Right ventricle myocardium inferior (tissue), 1 donor: ENCODE measurements at places on chromosomes 6 and 20. TPM values are rescaled to one million over a fixed set of nuclear protein-coding genes. Genes with fewer than 3 reads are reported as not detected.
A peak's percentile ranks its signal among the peaks of the same experiment; 100 is the strongest.

DNA sequence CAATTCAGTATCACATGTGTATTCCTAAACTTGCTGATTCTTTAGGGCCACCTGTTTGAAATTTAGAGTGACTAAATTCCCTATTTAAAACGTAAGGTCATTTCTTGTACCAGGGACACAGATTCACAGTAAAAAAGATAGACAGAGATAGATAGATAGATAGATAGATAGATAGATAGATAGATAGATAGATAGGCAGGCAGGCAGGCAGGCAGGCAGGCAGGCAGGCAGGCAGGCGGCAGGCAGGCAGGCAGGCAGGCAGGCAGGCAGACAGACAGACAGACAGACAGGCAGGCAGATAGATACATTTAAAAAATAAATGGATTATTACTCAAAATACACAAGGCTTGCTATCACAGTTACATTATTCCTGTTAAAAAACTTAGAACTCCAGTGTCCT lies 54.2 kb downstream of the AGPAT4 start:
- DNase-seq = no peak

DNA sequence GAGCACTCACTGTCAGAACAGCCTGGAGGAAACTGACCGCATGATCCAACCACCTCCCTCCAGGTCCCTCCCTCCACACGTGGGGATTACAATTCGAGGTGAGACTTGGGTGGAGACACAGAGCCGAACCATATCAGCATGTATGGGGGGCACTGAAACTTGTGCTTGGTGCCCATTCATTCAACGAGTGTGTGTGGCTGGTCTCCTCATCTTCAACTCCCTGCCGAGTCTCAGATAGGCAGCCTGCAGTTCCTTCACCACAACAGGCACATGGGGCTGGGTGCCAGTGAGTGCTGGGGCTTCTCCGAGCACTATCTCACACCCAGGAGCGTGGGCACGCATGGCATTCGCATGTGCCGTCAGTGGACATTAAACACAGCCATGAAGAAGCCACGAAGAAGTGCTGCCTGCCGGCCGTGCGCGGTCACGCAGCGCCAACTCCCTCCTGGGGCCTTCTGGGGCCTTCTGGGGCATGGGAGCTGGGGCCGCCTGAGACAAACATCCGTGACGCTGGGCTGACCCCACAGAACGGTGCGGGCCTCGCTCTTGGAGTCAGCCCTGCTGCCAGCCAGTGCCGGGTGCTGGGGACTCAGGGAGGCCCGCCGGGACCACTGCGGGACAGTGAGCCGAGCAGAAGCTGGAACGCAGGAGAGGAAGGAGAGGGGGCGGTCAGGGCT lies 714 bp upstream of the RTEL1 start:
- no peak for DNase-seq

DNA sequence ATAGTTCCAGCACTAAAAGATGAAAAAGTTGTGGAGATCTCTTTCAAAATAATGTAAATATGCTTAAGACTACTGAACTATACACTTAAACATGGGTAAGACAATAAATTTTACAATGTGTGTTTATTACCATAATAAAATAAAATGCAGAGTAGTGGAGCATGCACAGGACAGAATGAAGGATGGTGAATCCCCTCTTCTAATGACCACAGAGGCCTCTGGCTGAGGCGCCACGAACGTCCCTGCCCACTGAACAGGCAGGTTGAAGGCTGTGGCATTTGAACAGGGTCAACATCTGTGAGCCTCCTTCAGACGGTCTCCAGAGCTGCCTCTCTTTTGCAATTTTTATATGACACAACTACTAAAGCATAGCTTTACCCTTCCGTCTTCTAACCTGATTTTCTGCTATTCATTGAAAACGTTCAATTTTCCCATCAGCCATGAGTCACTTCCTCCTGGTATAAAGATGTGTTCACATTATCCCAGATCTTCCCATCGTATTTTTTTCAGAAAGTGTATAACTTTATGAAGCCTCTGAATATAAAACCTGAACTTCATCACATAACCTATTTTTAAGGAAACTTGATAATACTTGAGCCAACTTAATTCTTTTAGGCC lies 37.8 kb downstream of the ADGRF4 start:
- DNase-seq = no peak

DNA sequence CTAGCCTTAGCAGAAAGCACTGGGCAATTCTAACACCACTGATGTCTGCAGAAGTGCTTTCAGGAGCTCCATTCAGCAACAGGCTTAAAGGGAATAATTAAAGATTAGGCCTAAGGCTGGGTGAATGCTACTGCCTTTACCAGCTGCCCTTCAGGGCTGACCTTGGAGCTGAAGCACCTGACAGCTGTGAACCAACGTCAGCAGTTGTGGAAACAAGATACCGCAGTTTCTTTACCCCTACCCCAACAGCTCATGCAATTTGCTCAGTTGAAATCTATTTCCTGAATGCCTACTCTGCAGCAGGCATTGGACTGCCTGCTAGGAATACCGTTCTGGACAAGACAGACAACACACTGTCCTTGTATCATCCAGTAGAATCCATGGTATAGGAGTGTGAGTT lies 51.5 kb upstream of the ADTRP start:
- no peak for DNase-seq

DNA sequence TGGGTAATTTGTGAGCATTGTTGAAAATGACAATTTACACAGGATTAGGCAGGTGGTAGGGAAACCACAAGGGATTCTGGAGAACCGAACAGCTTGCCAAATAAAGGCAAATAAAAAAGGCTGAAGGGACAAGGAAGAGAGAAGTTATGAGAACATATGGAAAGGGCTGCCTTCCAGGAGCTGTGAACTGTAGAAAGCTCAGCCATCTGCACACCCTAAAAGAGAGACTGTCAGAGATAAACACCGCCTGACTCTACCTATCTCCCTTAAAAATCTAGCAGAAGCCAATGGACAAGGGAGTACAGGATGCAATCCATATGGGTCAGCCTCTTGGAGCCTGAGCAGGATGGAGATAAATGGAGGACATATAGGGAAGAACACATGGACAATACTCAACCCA lies 12.7 kb upstream of the SLC17A1 start:
- no peak for DNase-seq

ACSS2 gene
- total RNA-seq = 149 TPM

- no peak for DNase-seq
These were observed 983.5 kb upstream of the FLRT3 start for GRCh38 chr20:15320941-15321340.

GRCh38 chr20:45523821-45524220 lies 8.4 kb upstream of the SPINT3 start:
- no peak for DNase-seq

STX11 gene
- total RNA-seq = 11.1 TPM

DNA sequence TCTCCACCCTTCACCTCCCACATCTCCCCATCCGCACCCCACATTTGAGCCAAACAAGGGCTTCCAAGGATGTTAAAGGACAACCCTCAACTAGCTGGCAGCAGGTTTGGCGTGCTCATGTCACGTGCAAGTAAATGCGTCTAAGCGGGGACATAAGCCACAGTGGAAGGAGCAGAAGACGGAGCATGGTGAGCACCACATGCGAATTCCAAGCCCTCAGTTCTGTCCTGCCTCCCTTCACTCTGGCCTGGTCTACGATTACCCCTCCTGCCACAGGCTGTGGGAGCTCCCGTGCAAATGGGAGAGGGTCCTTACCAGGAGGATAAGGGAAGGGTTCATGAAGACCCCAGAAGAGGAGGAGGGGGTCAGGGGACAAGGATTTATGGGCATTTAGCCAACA lies 44.9 kb upstream of the STX16 start:
- DNase-seq = no peak

- DNase-seq = peak; percentile 68
These were observed 565 bp downstream of the QKI start for GRCh38 chr6:163414946-163415619.

C20orf141 gene
- not detected for total RNA-seq

- DNase-seq = no peak
These were observed 22.1 kb upstream of the KCNK5 start for GRCh38 chr6:39251406-39251805.

SLC4A11 gene
- total RNA-seq = 0.14 TPM

ACTL10 gene
- 0.19 TPM for total RNA-seq

GSTA3 gene
- total RNA-seq = not detected

- no peak for DNase-seq
These were observed 661 bp upstream of the PPP1R14C start for GRCh38 chr6:150142097-150142669.

FILIP1 gene
- total RNA-seq = 149 TPM

- no peak for DNase-seq
These were observed 221.5 kb downstream of the MYLK4 start for GRCh38 chr6:2529211-2529719.

DNA sequence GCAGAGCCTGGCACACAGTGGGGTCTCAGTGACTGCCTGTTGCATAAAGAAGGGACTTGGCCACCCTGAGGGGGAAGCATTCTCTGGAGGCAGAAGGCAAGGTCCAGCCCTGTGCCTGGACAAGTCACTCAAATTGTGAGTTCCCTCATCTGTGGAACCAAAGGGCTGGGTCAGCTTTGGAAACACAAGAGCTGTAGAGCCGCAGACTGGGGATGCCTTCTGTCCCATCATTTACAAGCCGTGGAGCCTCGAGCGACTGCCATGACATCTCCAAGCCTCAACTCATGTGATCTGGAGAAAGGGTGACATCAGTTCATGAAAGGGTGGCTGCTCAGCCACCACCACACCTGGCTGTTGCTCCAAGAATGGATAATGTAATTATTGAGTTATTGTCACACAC lies 20.4 kb upstream of the SIRPD start:
- DNase-seq = no peak

- no peak for DNase-seq
These were observed 117.9 kb upstream of the THBS2 start for GRCh38 chr6:169371344-169372127.

DNA sequence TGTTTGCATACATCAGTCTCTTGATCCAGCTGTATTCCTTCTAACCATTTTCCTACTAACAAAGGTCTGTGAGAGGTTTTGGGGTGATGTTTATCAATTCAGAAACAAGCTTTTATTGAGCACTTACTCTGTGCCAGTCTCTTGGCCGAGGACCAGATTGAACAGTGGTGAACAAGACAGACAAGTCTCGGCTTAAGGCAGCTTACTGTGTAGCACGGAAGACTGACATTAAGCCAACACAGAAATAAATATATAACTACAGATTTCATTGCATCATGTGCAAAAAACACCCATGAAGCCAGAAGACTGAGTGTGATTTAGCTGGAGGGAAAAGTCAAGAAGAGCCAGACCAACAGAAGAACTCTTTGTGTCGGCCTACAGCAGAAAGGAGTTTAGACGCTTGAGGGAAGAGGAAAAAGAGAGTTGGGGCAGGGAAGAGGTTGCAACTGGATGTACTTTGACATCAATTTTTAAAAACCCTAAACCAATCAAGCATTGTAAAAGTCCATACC lies 549.6 kb upstream of the CITED2 start:
- no peak for DNase-seq

DNA sequence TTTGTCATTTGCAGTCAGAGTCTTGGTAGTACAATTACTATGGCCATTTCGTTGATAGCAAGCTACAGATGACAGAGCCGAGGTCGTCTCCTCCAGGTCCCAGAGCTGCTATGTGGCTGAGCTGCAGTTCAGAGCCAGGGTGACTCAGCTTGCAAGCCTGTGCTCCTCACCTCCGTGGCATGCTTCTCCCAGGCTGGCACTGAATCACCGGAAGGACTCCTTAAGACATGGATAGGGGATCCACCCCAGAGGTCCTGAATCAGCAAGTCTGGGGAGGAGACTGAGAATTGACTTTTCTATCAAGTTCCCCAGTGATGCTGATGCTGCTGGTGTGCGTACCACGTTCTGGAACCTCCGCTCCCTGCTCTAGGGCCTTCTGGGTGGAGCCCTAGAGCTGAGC lies 291.2 kb downstream of the CDH26 start:
- DNase-seq = no peak

DNA sequence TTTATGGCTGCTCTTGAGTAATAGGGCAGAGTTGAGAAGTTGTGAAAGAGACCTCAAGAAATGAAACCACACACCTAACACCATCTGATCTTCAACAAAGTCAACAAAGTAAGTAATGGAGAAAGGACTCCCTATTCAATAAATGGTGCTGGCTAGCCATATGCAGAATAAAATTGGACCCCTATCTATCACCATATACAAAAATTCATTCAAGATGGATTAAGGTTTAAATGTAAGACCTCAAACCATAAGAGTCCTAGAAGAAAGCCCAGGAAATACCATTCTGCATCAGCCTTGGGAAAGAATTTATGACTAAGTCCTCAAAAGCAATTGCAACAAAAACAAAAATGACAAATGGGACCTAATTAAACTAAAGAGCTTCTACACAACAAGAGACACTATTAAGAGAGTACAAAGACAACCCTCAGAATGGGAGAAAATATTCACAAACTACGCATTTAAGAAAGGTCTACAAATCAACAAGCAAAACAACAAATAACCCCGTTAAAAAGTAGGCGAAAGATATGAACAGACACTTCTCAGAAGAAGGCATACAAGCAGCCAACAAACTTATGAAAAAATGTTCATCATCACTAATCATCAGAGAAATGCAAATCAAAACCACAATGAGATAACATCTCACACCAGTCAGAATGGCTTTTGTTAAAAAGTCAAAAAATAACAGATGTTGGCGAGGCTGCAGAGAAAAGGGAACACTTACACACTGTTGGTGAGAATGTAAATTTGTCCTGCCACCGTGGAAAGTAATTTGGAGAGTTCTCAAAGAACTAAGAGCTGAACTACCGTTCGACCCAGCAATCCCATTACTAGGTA lies 4.0 kb downstream of the MAP3K5 start:
- DNase-seq = no peak
